Left colon (tissue), 2 donors: ENCODE measurements at places on chromosomes 11 and 22. TPM values are rescaled to one million over a fixed set of nuclear protein-coding genes. Genes with fewer than 3 reads are reported as not detected.
A peak's percentile ranks its signal among the peaks of the same experiment; 100 is the strongest.

GRCh38 chr11:121417607-121418006 lies 34.5 kb upstream of the SORL1 start:
- DNase-seq, result no peak

- DNase-seq, result peak; percentile 85
Observed at GRCh38 chr11:57345555-57346211, 7.5 kb downstream of the P2RX3 start.

GRCh38 chr11:2694995-2695939 lies 4.5 kb downstream of the KCNQ1OT1 start:
- DNase-seq, result no peak

DNA sequence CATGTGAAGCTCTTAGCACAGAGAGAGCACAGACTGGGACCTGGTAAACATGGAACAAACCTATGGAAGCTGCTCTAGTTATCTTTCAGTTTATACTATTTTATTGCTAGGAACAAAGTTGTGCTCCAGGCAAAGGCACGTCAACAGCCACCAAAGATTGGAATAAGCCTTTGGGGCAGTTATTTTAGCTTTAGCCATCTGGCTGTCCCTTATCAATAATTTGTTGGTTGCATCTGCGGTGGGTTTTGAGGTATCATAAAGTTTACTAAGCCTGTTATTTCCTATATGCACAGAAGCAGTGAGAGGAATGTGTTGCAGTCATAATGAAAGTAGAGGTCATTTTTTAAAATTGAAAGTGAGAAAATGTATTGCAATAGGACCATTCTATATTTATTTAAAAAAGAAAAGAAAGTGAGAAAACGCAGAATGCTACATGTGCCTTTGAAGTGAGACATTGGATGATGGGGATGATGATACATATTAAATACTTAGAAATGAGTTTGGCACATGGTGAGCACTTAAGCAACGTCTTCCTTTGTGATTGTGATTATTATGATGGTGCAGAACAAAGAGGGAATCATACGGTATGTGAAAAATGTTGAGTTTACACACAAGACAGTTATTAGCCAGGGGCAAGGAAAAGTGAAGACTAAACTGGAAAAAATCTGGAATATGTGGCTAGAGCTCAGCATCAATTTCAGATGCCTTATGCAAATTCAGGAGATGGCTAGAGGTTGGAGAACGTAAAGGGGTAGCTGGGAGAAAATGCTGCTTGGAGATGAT lies 58.3 kb downstream of the PRR5L start:
- DNase-seq, result no peak

GRCh38 chr22:48647606-48648515 lies 1179.8 kb downstream of the BRD1 start:
- DNase-seq, result no peak

CDC45 gene
- 2.7 TPM for total RNA-seq

OR5P2 gene
- total RNA-seq, result not detected

GRCh38 chr11:68012044-68012842 lies 2.1 kb downstream of the ALDH3B1 start:
- DNase-seq, result no peak

DNA sequence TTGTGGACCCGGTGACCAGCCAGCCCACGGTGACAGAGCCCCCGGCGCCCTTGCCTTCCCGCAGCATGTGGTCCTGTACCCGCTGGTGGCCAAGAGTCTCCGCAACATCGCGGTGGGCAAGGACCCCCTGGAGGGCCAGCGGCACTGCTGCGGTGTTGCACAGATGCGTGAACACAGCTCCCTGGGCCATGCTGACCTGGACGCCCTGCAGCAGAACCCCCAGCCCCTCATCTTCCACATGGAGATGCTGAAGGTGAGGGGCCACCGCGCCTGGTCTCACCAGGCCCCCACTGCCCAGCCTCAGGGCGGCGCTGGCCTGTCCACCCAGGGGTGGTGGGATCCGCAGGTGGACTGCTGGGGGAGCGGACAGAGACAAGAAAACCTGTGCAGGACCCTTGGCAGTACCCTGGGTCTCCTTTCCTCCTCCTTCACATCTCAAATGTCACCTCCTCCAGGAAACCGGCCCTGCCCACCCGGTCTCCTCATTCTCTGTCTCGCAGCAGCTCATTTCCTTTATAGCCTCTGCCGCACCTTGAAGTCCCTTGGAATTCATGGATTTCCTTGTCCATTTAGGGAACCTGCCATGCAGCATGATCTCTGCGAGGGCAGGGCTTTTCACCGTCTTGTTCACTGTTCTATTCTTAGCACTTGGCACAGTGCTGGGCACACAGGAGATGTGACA lies 6.5 kb downstream of the AIP start:
- no peak for DNase-seq

DNA sequence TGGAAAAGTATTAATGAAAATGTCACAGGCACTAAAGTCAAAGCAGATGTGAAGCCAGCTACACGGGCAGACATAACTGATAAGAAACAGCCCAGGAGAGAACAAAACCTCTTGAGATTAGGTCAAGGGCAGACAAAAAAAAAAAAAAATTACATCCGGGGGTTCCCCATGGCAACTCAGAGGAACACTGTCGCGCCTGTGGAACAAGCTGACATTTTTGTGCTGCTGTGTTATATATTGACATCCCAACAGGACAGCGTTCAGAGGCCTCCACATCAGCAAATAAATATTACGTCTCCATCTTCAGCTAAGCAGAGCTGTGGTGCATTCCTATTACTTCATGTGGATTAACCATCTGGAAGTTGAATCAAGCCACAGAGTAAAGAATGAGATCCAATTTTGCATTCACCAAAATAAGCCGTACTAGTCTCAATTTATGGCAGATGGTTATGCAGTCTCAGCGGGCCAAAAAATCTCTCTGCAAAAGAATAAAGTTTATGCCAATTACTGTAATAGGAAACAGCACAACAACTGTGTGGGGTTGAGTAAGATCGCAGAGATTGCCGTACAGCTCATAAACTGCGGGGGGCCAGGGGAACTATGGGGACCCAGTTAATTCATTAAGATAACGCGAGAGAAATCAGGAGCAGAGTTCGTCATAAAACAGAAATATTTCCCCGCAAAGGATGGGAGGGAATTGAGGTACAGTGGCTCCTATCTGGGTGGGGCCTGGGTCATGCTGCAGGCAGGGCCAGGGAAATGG lies 41.3 kb upstream of the MN1 start:
- peak; percentile 10 for DNase-seq

- no peak for DNase-seq
Observed at GRCh38 chr22:38966380-38966702, 8.9 kb downstream of the APOBEC3A start.

SH3BP1 gene
- total RNA-seq, result 121 TPM

GRCh38 chr11:117910525-117910924 lies 18.7 kb downstream of the TMPRSS13 start:
- no peak for DNase-seq

DNA sequence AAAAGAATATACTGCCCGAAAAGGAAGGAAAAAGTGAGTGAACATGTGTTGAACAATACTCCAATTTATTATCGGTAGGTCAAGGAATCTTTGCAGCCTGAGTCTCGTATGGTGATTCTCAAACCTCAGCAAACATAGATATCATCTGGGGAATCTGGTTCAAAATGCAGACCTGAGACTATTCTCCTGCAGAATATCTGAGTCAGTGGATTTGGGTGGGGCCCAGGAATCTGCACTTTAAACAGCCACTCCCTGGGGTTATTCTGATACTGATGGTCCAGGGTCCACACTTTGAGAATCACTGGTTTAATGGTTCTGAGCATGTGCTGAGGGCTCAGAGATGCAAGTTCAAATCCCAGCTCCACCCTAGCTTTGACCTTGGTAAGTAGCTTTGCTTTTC lies 53.6 kb upstream of the GRK3 start:
- no peak for DNase-seq

DNA sequence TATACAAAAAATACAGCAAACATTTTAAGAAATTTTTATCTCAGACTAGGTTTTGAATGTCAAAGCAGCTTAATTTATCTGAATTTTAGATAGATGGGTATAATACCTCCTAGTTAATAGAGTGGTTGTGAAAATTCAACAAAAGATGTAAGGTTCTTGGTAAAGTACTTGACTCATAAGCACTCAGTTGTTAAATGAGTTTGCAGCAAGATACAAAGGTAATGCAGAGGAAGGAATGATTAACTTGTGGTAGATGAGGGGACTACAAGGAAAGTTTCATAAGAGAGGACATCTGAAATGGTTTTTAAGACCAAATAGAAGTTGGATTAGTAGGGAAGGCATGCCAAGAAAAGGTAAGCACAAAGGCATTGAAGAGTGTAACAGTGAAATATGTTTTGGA lies 37.4 kb downstream of the PPME1 start:
- DNase-seq, result no peak

DNA sequence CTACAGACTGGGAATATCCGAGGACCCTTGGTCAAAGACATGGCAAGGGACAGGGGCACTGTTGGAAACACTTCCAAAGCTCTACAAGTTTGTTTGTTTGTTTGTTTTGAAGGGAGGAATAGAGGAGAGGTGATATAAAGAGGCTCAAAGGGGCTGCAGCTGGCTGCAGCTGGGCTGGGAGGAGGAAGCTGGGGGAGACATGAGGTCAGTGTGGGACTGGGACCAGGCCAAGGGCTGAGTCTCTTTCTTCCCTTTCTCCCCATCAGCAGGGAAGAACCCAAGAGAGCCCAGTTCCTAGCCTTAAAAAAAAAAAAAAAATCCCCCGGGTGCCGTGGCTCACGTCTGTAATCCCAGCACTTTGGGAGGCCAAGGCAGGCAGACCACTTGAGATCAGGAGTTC lies 5.0 kb downstream of the RHOG start:
- no peak for DNase-seq

DNA sequence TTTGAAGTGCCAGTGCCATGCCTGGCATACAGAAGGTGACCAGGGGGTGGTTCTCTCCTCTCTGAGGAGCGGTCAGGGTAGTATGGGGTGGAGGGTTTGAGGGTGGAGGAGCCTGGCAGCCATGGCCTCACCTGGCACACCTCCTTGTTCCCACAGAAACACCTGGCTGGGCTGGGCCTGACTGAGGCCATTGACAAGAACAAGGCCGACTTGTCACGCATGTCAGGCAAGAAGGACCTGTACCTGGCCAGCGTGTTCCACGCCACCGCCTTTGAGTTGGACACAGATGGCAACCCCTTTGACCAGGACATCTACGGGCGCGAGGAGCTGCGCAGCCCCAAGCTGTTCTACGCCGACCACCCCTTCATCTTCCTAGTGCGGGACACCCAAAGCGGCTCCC lies 9.6 kb downstream of the SERPINH1 start:
- DNase-seq, result no peak

DNA sequence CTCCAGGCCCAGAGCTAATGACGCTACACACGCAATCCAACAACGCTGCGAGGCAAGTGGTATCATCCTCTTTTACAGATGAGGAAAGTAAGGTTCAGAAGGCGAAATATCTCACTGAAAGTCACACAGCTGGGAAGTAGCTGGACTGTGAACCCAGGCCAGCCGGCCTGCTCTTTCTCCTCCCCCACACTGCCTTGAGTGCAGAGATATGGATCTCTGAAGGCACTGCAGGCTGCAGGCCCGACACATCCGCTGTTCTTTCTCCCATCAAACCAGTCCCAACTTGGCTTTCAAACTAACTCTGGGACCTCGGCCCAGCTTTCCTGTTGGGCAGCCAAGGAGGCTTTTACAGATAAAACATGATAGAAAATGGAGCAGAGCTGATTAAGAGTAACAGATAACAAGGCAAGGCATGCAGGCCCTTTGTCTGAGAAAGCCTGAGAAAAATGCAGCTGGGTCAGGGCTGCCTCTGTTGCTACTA lies 64.0 kb upstream of the PTPRJ start:
- no peak for DNase-seq

SCN4B gene
- 1.6 TPM for total RNA-seq

DNA sequence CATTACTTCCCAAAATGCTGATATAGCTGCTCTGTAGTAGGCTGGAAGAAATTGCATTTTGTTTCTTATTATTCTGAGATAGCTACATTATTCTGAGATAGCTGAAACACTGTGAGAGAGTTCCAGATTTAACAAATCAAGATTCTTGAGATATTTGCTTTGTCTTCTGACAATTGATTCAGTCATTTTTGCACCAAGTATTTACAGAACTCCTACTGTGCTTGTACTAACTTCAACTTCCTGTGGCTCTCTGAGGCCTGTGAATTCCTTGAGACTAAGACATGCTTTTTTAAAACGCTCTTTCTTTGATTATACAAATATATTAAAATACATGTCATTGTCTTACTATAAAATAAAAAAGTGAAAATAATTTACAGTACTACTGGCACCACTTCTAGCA lies 52.7 kb downstream of the USP47 start:
- DNase-seq, result no peak

GRCh38 chr22:18032455-18033101 lies 8.2 kb upstream of the MICAL3 start:
- no peak for DNase-seq

DDX17 gene
- total RNA-seq, result 349 TPM

CLDN5 gene
- total RNA-seq, result 18.6 TPM

GUCY1A2 gene
- 0.37 TPM for total RNA-seq

GRCh38 chr22:32562401-32562800 lies 87.8 kb downstream of the FBXO7 start:
- peak; percentile 21 for DNase-seq

DEFB131B gene
- not detected for total RNA-seq

EPS8L2 gene
- 248 TPM for total RNA-seq
